ENCODE measurements at places on chromosomes 7 and 10. TPM values are rescaled to one million over a fixed set of nuclear protein-coding genes. Genes with fewer than 3 reads are reported as not detected.

DNA sequence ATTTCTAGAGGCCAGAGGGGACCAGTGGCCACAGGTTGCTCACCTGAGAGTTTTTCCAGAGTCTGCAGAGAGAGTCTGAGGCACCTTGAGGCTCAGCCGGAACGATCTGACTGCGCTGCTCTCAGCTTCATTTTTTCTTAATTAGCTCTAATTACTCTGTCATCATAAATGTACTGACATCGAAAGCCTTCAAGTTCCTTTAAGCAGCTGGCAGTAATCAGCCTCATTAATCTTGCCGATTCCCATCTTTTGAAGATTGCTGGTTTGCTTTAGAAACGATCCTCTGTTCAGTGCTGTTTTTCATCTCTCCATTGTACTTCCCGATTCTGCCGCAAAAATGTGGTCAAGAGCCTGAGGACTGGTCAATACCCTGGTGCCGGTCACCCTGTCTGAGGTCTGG, 454.7 kb downstream of the TYW1 start:
- DNase-seq: no peak

DNA sequence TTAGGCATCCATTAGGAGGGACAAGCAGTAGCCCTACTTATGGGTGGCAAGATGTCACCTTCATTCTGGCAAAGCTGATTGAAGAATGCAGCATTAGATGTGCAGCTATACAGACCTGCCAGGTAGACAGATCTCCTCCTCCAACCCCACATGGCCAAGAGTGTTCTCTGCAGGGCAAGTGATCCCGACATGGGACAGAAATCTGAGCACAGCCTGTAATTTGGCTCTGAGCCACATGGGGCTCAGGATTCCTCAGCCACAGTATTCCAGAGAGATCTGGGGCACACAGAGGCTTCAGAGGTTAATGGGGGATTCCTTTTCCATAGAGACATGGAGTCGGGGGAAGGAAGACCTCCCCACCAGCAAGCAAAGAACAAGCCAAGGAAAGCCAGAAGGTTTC, 58.7 kb upstream of the GDF10 start:
- DNase-seq: no peak

GRCh38 chr10:7563368-7563767, 103.4 kb downstream of the ITIH5 start:
- no peak for DNase-seq

DNA sequence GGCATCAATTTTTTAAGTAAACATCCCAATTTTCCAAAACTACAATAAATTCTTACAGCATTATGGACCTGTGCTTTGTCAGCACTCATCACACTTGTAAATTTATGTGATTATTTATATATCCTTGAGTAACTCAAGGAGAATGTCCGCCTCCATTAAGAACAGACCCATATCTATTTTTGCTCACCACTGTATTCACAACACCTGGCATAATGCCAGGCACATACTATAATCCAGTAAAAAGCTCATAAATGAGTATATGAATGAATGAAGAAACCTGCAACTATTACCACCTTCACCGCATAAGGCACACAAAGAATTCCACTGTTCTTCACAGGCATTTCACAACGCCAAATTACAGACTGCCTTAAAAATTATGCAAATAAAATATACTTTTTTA, 46.9 kb downstream of the MINDY3 start:
- no peak for DNase-seq

The BHLHA15 gene
- total RNA-seq: not detected

The FKBP6 gene
- under 0.01 TPM for total RNA-seq
